ENCODE measurements at places on chromosomes 5 and 9. TPM values are rescaled to one million over a fixed set of nuclear protein-coding genes. Genes with fewer than 3 reads are reported as not detected.

Gene LCN1
- total RNA-seq, result not detected

Gene NRG2
- 0.24 TPM for total RNA-seq

Gene SPINK13
- total RNA-seq, result not detected

Gene C5orf52
- not detected for total RNA-seq

Gene C8G
- not detected for total RNA-seq

Gene SECISBP2
- 92.1 TPM for total RNA-seq

Gene BRINP1
- total RNA-seq, result not detected

Gene CDK7
- total RNA-seq, result 27.5 TPM

Gene OR13C5
- total RNA-seq, result not detected

Gene ANKRD55
- not detected for total RNA-seq

Gene CARTPT
- not detected for total RNA-seq

Gene ETF1
- total RNA-seq, result 247 TPM

Gene ADAMTS6
- 4.0 TPM for total RNA-seq

Gene ZNF618
- 0.67 TPM for total RNA-seq

Gene PCDHGA8
- not detected for total RNA-seq
